ENCODE measurements at places on chromosomes 16 and 17. TPM values are rescaled to one million over a fixed set of nuclear protein-coding genes. Genes with fewer than 3 reads are reported as not detected.

The FAM20A gene
- not detected for polyA plus RNA-seq

- no peak for DNase-seq
These were observed 38.8 kb downstream of the ERN1 start for GRCh38 chr17:64091116-64091515.

- no peak for DNase-seq
These were observed 24.1 kb downstream of the MYO1D start for GRCh38 chr17:32852811-32853210.

DNA sequence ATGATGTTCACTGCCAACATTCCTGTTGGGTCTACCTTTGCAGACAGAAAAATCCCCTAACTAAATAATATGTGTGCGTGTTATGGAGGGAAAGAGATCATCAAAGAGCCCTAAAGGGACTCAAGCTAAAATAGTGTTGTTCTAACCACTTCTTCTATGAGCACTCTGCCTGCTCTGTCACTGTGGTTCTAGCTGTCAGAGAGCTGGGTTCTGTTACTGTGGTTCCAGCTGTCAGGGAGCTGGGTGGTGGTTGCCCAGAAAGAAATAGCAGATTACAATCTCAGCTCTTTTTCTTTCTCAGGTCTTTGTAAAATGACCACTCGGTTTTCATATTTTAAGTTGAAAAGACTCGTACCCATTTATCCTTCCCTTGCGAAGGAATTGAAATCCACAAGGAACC is 176.3 kb downstream of the HS3ST3A1 start:
- DNase-seq, result no peak

- DNase-seq, result no peak
These were observed 363.7 kb downstream of the SNX29 start for GRCh38 chr16:12340151-12340733.

DNA sequence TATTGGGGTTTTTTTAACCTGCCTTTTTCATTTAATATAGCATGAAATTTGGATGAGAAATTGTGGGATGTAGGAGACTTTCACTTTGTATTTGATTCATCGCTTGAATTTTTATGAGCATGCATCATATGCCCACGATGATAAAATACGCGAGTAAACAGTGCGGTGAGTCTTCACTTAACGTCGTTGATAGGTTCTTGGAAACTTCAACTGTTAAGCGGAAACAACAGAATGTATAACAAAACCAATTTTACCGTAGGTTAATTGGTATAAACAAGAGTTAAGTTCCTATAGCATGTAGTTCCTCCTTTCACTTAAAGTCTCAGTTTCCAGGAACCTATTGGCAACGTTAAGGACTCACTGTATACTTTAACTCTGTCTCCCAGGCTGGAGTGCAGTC is 28.7 kb downstream of the MMP15 start:
- DNase-seq, result no peak

- DNase-seq, result no peak
These were observed 27.0 kb downstream of the ARHGAP17 start for GRCh38 chr16:24988129-24988518.

- no peak for DNase-seq
These were observed 41.5 kb upstream of the GNG13 start for GRCh38 chr16:842061-842476.

DNA sequence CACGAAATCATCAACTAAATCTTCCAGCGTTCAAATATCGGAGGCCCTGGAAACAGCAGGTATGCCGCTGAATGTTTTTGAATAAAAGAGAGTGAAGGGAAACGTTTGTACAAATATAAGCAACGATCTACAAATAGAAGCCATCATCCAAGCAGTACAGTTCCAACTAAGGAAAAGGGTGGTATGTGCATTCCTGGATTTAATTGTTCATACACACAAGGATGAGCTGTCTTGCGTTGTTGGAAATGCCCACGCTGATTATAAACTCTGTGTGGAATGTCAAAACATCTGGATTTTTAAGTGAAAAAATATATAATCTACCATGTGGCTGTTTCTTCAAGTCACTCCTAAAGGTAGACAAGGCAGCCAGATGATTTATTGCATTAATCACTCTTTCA is 191.8 kb upstream of the HSBP1 start:
- no peak for DNase-seq

The GRAP gene
- polyA plus RNA-seq, result 0.04 TPM

DNA sequence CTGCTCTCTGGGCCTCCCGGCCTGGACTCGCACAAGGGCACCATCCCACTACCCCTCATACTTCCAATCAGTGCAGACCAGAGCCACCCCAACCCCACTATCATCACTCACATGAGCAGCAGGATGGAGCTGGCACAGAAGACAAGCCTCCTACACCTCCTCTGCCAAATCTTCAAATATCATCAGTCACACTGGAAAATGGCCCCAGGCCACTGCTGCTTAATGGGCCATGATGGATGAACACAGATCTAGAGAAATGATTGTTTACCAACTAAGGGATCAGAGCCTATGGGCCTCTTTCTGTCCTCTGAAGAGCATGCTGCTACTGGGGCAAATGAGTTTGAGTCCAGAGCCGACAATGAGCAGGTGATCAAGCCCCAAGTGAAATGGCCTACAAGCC is 165.5 kb downstream of the GRIN2A start:
- no peak for DNase-seq

DNA sequence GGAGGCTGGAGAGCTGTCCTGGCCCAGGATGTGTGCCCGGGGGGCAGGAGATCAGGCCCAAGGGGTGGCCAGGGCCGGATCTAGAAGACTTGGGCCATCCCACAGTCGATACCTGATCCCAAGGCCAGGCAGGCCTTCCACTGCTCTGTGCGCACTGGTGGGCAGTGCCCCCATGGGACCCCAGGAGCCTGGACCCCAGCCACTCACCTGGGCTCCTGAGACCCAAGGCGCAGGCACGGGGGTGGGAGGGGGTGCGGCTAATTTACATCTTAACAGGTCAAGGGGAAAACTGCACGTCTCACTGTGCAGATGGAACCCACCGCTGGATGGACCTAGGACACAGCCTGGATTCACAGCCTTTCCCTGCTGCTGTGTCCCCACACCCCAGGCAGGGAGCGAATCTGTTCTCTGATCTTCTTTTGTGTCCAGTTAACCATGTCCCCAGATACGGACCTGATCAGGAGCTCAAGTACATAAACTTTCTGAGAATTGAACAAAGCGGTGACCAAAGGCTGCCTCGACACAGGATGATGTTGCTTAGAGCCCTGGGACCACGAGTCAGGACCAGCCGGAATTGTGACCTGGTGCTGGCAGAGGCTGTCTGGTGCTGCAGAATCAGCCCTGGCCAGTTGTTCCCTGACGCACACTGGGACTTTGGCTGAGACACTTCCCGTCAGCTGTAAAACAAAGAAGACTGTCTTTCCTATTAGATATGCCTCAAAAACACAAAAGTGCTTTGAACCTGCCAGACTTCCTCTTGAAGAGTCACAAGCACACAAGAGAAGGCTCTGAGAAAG is 60.6 kb downstream of the TNFRSF13B start:
- DNase-seq, result no peak

The KRT36 gene
- not detected for polyA plus RNA-seq

- no peak for DNase-seq
These were observed 23.7 kb upstream of the GSG1L start for GRCh38 chr16:28087140-28087660.

DNA sequence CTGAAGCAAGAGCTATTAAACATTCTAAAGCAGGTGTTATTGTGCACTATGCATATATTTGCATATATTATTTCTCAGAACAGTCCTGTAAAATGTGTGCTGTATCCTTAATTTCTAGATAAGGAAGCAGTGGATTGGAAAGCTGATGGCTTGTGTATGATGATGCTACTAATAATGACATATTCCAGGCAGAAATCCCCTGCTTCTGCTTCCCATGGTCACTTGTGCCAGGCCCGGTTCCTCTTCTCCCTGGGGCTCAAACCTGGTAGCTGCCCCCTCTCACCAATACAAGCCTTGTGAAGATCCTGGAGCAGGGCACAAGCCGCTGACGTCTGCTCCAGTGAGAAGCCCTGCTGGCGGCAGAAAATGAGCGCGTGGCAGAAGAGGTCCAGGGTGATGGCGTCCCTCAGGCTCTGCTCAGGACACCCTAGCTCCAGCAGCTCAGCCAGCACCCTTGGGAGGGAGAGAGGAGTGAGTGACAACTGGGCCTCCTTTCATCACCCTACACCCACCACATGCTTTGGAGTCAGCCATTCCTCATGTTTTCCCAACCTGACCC is 1.8 kb downstream of the CFAP119 start:
- DNase-seq, result no peak

DNA sequence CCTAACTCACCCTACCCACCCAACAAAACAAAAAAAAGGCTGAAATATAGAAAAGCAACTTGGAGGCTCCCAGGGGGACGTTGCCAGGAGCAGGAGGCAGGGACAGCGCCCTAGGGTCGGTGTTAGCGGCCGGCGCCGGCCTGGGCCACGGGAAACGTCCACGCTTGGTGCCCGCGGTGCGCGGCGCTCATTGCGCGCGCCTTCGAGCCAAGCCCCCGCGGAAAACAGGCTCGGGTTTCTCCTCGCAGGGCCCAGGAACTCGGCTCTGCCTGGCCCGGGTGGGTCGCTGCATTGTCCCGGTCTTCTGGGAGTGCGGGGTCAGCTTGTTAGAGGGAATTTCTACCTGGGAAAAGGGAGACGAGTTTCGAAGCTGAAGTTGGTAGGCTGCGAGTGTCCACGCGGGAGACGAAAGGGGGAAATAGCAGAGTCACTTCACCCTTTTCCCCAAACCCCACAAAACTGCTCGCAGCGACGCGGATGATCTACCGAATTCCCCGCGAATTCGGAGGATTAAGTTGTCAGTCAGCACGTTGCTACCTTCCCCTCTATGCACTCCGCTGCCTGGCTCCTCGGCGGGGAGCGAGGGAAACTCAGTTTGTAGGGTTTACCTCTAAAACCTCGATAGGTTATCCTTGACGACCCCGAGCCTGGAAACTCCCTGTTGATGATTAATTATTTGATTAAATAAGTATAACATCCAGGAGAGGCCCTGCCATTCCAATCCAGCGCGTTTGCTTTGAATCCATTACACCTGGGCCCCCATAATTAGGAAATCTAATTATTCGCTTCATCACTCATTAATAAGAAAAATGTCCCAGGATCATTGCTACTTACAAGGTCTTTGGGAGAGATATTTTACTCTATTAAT is 751 bp upstream of the FOXC2 start:
- DNase-seq, result no peak

DNA sequence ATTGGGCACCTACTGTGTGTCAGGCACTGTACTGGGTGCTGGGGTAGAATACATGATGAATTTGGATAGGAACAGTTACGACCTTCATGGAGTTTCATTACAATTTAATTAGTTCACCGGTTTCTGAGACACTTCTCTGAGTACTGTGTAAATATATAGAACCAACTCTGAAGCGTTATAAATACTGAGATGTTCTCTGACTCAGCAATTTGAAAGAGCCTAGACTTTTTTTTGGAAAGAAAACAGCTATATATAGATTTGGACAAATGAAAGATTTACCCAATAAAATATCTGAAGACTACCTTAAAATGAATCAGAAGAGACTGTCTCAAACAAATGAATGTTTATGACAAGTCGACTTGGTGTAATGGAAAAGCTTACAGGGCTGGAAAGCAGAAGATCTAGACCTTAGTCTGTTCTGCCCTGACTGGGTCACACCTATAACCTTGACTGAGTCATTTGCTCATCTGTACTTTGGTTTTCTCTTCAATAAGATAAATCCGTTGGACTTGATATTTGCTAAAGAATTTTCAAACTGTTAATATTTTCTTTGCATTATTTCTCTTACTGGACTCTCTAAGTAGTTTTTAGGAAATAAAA is 4.6 kb upstream of the GAN start:
- DNase-seq, result no peak

DNA sequence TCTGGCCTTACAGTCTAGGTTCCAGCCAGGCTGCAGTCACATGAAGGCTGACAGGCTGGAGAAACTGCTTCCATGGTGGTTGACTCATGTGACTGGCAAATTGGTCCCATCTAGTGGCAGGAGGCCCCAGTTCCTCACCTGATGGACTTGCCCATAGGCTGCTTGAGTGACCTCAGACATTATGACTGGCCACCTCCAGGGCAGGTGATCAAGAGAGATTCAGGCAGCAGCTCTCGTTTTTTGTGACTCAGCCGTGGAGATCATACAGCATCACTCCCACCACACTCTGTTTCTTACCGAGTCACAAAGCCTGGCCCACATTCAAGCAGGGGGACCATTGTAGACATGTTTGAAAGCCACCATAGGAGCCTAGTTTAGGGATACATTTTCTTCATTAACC is 34.5 kb downstream of the SIAH1 start:
- DNase-seq, result no peak

The MRPL27 gene
- polyA plus RNA-seq, result 116 TPM

The KRT15 gene
- polyA plus RNA-seq, result 1.4 TPM

- no peak for DNase-seq
These were observed 29.0 kb upstream of the ATP2C2 start for GRCh38 chr16:84339311-84339710.

The TBC1D3B gene
- 1.3 TPM for polyA plus RNA-seq

- peak; percentile 97 for DNase-seq
These were observed at the start of gene PIP4K2B for GRCh38 chr17:38799501-38800236. Gene PIP4K2B (minus strand): TSS chr17:38799556. CDS start chr17:38799424, 132 bp downstream.

The SMIM5 gene
- not detected for polyA plus RNA-seq

DNA sequence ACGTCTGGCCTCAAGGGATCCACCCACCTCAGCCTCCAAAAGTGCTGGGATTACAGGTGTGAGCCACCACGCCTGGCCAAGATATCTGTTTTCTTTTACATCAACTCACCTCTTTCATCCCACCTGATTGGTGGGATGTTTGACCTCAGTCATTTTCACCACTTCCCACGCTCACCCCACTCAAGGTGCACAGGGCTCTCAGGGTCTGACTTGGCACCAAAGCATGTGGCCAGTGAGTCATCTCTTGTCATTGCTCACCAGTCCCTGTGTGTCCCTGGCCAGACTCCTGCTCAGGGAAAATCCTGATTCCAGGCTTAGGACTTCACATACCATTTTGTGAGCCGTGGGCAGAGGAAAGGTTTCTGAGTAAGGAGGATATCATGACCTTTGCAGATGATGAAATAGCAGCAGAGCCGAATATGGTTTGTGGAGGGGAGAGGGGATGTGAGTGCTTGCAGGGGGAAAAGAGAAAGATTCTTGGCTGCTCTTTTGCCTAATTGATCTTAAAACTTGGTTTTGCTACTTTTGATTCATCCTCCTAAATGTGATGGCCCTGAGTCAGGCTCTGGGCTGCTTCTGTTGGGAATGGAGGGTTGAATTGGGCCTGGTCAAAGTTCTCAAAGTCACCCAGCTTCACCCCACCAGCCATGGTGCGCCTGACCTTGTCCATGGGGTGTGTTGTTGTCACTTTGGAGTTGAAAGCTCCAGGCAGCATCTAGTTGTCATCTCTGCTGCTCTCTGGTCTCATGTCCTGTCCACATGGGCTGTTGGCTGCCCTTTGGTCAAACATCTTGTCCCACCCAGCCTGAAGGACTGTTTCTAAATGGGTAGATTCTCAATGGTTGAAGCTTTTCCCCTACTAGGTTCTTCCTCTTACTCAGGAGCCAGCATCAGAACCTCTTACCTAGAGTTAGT is 6.0 kb upstream of the KCNH6 start:
- DNase-seq, result peak; percentile 21

The LGALS9B gene
- polyA plus RNA-seq, result not detected

- DNase-seq, result no peak
These were observed 19.9 kb upstream of the PLLP start for GRCh38 chr16:57304169-57305061.

The CACNG1 gene
- not detected for polyA plus RNA-seq

The KRT20 gene
- not detected for polyA plus RNA-seq

- no peak for DNase-seq
These were observed 8.0 kb downstream of the GCGR start for GRCh38 chr17:81811705-81812570.

GRCh38 chr16:1310832-1311200 is 1.4 kb downstream of the UBE2I start:
- DNase-seq, result no peak

GRCh38 chr16:11481987-11482386 is 104.7 kb downstream of the LITAF start:
- DNase-seq, result peak; percentile 61

The FBXW10B gene
- polyA plus RNA-seq, result 0.97 TPM

The CCL3 gene
- not detected for polyA plus RNA-seq

The ATP1B2 gene
- 0.05 TPM for polyA plus RNA-seq
